Left lung (tissue), 14 donors: ENCODE measurements at places on chromosomes 13 and 19. TPM values are rescaled to one million over a fixed set of nuclear protein-coding genes. Genes with fewer than 3 reads are reported as not detected.

GRCh38 chr19:811506-812048, 10.2 kb downstream of the PLPPR3 start:
- DNase-seq = no peak

DNA sequence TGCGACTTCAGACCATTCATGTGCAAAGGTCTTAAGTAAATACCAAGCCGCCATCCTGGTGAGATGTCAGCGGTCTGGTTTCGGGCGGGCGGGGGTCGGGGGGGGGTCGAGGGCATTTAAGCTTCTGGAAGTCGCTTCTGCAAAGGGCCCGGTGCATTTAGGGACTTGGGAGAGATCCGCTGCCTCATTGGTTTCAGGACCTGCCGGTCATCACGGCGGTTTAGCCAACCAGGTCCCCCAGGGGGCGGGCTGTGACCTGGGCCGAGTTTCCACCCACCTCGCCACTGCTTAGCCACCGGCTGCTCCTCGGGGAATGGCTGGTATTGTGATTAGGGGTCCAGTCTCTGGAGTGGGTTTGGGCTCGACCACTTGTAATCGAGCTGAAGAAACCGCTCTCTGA, 7.8 kb downstream of the ANKLE1 start:
- DNase-seq = peak; percentile 49

Gene RNASEH2A
- polyA plus RNA-seq = 37.1 TPM

DNA sequence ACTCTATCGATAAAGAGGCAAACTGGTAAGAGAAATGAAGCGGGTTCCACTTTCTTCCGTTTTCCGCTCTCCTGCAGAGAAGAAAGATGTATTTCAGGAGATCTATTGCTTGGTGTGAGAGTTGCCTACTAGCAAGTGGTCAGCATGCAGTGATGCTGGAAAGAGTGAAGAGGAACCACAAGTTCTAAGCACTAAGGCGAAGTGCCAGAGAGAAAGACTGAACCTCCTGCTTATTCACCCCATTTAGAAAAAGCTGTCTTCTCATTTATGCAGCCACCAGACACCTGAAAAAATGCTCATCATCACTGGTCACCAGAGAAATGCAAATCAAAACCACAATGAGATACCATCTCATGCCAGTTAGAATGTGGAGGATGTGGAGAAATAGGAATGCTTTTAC, 78.7 kb upstream of the GPC6 start:
- no peak for DNase-seq

DNA sequence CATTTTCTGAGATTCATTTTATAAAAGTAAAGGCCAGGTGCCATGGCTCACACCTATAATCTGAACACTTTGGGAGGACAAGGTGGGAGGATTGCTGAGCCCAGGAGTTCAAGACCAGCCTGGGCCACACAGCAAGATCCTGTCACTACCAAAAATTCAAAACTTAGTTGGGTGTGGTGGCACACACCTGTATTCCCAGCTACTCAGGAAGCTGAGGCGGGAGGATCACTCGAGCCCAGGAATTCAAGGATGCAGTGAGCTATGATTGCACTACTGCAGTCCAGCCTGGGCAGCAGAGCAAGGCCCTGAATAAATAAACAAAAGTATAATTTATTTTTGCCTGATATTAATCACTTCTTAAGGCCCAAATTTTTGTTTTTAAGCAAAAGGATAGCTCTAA, 40.5 kb downstream of the DHRS12 start:
- DNase-seq = no peak

DNA sequence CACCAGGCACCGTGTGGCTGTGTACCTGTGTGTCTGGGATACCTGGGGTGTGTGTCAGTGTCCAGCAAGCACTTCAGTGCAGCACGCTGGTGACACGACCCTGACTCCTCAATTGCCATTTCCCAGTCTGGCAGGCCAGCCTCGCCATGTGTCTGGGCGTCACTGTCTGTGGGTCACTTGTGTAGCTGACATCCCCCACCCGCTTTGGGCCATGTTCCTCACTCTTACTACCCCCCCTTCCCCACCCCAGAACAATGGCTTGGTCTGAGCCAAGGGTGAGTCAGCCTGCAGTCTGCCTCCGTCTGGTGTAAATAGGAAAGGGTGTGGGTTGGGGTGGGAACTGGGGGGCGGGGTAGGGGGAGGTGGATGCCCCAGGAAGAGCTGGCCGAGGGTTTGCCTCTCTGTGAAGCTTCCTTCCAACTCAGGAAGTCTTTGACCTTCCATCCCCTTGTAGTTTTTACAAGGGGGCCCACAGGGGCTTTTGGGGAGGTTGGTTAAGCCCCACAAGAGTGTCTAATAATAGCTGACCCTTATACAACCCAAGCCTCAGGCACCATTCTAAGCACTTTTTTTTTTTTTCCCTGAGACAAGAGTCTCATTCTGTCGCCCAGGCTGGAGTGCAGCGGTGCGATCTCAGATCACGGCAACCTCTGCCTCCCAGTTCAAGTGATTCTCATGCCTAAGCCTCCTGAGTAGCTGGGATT, 17.6 kb downstream of the NOVA2 start:
- DNase-seq = peak; percentile 61

DNA sequence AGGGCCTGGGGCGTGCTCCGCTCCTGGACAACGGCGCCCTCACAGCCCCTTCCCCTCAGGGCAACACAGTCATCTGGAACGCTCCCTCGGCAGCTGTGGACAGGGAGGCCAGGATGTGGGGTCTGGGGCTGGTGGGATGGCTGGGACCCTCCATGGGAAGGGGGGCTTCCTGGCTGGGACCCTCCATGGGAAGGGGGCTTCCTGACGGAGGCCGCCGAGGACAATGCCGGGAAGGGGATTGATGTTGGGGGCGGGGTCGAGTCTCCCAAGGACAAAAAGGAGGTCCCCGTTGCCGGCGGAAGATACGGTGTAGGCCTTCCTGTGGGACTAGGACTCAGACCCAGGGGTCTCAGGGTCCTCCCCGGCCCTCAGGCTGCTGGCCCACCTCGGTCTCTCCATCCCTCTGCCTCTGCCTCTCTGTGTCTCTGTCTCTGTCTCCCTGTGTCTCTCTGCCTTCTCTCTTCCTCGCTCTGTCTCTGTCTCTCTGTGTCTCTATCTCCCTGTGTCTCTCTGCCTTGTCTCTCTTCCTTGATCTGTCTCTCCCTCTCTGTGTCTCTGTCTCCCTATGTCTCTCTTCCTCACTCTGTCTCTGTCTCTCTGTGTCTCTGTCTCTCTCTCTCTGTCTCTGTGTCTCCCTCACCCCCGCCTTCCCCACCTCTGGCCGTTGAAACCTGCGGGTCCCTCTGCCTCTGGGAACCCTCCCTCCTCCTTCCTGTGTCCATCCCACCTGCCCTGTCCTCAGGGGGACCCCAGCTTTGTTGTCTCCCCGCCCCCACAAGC, 2.7 kb upstream of the MADCAM1 start:
- no peak for DNase-seq

DNA sequence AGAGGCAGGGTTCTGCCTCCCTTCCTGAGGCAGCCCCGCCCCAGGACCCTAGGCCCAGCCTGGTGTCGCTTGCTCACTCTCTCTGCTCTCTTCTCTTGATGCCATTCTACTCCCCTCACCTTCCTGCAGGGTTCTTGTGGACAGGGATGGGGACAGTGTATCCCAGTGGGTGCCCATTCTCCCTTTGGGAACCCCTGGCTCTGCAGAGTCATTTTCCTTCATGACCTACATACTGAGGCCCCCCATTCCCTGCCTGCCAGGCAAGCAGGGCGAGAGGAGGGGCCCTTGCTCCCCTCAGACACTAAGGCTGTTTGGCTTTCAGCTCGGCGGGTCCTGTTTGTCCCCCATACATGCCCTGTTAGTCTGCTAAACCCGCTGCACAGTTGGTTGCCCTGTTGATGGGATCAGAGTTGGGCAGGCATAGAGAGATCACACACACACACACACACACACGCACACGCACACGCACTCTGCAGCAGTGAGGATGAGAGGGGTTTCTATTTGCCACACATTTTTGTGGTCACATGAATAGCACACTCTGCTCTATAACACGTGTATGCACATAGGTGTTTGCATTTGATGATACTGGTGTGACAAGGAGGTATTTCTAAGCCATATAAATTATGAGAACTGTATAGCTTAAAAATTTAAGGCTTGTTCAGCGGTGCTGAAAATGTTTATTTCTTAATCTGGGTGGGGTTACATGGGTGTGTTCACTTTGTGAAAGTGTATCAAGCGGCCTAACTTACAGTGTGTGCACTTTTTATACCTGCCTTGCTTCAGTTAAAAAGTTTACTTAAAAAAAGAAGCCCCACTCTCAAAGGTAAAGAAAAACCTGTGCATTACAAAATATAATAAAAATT, 20.3 kb downstream of the NFIX start:
- no peak for DNase-seq

- DNase-seq = no peak
Measured at GRCh38 chr13:72400856-72401255, 326.6 kb downstream of the MZT1 start.

GRCh38 chr19:24159707-24160106, 72.7 kb downstream of the ZNF254 start:
- no peak for DNase-seq

Gene SUPT5H
- polyA plus RNA-seq = 141 TPM

DNA sequence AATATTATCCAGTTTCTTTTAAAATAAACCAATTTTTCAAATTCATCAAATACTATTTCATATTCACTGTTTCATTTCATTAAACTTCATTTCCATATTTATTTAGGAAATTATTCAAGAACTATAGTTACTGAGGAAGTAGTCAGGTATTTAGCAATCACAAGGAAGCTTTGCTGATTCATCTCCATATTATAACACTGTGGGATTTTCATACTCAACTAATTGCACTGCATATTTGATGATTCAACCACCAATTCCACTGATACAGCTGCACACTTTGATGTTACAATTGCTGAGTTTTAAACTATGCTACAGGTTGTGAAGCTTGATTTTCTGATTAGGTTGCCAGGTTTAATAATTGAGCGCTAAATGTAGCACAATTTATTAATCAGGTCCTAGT, 556.8 kb upstream of the SLITRK1 start:
- no peak for DNase-seq

Gene ZNF761
- polyA plus RNA-seq = 21.5 TPM

DNA sequence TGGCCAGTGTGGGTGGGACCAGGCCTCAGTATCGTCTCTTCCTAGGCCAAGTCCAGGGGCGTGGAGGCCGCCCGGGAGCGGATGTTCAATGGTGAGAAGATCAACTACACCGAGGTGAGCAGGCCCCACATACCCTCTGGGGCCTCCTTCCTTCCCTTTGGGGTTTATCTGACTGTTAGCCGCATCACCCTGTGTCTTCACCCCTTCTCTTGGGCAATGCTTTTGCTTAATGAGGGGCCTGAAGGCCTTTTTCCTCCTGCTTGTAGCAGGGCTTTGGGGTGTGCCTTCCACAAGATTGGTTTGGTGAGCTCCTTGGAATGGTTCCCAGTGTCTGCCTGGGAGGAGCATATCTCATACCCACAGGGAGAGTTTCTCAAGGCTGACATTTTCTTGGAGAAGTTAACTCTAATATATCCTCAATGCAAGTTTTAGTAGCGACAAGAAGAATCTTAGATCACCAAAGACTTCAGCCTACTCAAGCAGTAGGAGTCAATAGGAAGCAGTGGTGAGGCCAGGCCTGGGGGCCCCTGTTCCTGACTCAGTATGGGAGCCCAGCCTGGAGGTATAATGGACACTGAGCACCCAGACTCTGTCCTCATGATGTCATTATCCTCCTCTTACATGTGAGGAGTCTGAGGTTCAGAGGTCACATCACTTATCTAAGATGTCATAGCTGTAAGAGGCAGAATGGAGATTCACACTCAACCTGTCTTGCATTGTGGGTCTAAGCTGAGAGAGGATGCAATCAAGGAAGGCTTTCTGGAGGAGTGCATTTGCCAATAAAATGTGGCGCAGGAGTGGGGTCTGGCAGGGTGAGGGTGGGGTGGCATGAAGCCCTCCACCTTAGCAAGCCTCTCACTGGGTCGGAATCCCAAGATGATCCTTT, 2.0 kb downstream of the GPI start:
- DNase-seq = no peak

DNA sequence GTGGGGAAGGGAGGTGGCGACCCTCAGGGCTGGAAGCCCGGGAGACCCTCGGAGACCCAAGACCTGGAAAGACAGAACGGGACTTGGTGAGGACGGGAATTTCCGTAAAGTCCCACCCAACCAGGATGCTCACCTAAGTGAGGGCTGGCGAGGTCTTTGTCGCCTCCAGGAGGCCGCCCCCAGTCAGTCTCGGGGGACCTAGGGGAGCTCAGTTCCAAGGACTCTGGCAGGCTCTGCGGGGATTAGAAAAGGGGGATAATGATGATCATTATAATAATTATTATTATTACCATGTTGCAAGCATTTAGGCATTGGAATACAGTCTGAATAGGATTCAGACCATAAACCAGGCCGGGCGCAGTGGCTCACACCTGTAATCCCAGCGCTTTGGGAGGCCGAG, 9.1 kb upstream of the HSD17B14 start:
- no peak for DNase-seq

Gene MARK4
- polyA plus RNA-seq = 37.1 TPM
